Activated CD4-positive, alpha-beta T cell treated with anti-CD3 and anti-CD28 coated beads for 4 hours (primary cell): ENCODE measurements at places on chromosomes 4 and X.

- DNase-seq = no peak
Observed at GRCh38 chr4:160570271-160570670, 1467.4 kb downstream of the RAPGEF2 start.

DNA sequence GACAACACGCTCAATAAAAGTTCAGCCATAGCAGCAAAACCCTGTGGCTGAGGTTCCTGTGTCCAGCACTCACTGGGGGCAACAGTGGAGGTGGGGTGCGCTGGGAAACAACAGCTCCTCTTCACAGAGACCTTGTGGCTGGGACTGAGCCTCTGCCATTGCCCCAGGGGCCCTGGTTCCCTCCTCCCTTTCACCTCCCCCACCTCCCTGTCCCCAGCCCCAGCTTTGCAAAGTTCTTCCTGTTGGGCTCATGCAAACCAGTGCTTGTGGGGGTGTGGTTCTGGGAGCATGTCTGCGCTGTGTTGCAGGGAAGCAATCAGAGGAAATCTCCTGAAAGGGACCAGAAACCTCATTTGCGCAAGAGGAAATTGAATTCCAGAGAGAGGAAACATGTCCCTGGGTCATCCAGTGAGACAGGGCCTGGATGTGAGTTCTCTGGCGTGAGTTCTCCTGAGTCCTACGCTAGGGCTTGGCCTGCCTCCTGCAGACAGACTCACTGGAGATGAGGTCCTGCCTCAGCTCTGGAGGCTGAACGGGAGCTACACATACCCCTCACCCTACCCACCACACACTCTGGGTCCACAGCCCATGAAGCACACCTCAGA is 7.4 kb downstream of the FATE1 start:
- no peak for DNase-seq

DNA sequence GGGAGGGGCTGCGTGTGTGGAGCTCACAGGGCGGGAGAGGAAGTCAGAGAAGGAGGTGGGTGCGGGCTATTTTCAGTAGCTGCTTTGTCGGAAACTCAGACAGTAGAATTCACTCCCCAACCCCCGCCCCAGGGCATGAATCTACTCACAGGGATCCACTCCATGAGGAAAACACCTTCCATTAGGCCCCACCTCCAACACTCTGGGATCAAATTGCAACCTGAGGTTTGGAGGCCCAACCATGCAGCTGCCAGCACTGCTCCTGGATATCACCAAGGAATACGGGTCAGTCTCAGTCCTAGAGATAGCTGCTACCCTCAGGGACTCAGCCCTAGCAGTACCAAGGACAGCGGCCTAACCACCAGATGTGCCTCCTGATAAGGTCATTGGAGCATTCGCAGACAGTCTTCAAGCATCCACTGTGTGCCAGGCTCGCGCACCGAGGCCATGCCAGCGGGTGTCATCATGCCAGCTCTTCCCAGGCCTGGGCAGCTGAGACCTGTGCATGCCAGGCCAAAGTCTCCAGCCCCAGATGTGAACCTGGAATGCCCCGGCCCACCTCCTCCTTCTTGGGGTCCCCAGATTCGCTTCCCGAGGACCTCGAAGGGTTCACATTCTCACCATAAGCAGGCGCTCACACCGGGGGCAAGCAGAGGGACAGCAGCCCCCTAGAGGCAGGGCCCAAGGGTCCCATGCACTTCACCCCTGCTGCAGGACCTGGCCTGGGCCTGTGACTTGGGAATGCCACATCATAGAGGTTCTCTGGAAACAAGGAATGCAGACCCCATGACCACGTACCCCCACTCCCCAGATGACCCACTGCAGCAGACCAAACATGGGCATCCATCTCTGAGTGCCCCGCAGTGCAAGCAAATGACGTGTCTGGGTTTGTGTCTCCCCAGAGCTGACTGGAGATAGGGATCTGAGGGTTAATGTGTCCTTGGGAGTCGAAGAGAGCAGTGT is 102.3 kb downstream of the ADRA2C start:
- no peak for DNase-seq

DNA sequence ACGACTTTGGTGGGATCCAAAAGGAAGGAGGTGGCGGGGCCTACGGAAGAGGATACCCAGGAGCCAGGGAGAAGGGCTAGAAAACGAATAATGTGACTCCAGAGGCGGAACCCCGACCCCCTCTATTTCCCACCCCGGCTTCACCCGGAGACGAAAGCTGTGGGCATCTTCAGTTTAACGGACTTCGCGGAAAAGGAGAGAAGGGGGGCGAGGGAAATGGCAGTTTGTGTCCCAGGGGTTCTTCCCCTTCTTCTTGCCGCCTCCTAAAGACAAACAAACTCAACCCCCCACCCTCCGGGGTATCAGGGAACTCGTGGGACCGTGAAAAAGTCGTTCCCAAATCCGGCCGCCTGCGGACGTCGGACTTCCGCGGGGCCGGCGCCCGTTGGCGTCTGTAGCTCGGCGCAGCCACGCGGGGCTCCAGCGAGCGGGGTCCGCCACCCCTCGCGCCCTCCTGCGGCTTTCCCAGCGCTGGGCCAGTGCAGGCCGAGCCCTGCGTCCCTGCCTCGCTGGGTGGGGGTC is 3.6 kb upstream of the LEF1 start:
- DNase-seq = peak; percentile 40

- no peak for DNase-seq
Observed at GRCh38 chr4:41702770-41703169, 45.8 kb downstream of the PHOX2B start.

GRCh38 chr4:83329521-83330110 is 5.0 kb downstream of the HPSE start:
- no peak for DNase-seq

- no peak for DNase-seq
Observed at GRCh38 chr4:1565598-1566295, 118.4 kb downstream of the FAM53A start.

- DNase-seq = no peak
Observed at GRCh38 chr4:74830928-74831327, 36.6 kb upstream of the BTC start.
